T47D (cell line): ENCODE measurements at places on chromosomes 16 and 17.

DNA sequence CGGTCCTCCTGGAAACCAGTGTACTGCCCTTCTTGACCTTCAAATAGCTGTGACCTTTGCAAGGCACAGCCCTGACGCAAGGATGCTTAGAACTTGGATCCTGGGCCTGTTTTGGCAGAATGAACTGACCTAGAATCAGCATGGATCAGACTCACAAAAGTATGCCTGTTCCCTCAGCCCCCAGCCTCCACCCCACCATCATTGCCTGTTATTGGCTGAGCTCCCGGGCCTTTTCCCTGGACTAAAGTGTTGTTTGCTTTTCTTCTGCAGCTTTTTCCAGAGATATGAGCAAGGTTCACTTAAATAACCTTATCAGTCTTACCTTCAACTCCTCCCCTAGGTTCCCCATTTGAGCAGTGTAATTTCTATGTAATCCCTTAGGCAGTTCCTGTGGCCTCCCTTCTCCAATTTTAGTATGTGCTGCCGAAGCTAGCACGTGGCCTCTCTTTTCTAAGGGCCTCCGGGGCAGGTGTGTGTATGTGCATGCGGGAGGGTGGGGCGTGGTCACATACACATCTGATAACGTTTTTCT lies 347.4 kb downstream of the MAF start:
- DNase-seq = no peak

DNA sequence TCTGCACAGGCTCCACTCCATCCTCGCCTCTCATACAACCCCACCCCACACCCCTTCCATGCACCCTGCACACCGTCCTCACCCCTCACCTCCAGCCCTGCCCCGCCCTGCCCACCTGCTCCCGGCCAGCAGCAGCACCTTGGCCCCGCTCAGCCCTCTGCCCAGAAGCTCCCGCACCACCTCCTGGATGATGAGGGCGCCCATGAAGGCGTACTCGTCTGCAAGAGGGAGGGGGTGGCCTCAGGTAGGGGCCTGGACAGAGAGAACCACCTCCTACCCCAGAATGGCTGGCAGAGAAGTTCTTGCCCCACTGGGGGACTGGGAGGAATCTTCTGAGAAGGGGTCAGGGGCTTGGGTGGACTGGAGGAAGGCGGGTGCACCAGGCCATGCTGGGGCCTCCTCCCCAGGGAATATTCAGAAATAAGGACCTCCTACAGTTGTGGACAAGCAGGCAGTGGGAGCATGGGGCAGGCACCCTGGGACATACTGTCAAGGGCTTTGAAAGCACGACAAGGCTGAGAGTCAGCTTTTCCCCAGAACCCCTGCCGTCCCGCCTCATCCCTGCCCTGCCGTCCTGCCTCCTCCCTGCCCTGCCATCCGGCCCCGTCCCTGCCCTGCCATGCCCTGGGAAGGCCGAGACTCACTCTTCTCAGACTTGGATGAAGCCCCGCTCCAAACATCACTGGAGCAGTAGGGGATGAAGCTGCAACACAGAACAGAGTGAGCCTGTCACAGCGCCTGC lies 3.1 kb downstream of the NOTUM start:
- no peak for DNase-seq

DNA sequence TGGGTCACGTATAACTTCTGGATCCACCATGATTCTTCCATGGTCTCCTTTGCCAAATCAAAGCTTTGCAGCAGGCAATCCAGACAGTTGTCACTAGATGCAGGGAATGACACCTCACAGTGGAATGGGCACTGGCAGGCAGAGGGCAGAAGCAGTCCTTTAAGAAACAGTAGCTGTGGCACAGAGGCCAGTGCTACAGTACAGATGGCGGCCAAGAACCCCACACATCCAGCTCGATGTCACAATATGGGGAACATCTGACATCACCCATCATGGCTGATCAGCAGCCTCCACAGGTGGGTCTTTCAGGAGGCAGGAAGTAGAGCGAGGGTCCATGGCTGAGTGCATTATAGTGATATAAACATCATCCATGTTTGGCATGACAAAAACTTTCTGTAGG lies 18.8 kb upstream of the ERN1 start:
- peak; percentile 77 for DNase-seq

DNA sequence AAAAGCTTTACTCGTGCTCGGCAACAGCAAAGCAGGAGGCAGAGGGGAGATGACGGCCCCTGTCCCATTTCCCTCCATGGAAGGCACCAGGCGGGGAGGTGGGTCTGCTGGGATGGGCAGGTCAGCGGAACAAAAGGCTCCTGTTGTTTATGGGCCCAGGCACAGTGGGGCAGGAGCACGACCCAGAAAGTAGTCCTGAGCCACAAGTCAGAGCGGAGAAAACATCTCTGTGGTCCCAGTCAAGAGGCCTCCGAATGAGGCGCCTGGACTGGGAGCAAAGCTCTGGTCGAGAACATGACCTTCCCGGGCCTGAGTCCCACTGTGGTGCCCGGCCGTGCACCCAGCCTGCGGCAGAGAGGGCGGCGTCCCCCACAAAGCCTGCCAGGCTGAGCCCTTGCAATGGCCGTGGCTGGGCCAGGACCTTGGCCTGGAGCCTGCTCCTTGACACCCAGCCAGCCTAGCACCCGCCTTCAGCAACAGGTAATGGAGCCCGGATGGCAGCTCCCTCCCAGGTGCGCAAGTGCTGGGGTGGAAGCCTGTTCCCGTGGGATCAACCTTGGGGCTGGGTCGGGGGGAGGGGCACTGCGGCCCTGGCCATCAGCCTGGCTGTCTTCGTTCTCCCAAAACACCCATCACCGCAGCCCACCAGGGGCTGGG lies 3.6 kb downstream of the RFNG start:
- no peak for DNase-seq

DNA sequence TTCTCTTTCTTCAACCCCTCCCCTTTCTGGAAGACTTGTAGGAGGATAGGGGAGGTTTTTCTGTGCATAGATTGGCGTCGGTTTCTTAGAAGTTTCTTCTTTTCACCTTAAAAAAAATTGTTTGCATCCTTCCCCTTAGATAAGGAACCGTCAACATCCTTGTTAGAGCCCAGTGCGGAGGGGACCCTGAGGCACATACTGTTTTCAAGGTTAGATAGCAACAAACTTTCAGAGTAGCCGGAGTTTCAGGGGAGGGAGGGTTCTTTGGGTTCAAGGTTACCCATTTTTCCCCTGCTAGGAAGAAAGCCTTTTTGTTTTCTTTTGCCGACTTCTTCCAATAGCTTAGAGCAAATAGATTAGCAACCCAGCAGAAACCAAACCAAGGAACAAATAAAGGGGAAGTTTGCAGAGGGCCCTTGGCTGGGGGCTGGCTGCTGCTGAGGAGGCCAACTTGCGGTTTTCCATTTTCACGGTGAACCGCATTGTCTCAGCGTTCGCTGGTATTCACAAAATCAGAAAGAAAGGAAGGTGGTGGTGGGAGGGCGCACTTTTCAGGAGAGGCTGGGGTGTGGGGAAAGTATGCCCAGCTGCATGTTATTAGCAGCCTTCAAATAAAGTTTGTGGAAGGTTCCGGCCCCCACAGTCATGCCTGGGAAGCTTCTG lies 28.8 kb downstream of the MSI2 start:
- no peak for DNase-seq
